ENCODE measurements at places on chromosomes 3 and 15.

DNA sequence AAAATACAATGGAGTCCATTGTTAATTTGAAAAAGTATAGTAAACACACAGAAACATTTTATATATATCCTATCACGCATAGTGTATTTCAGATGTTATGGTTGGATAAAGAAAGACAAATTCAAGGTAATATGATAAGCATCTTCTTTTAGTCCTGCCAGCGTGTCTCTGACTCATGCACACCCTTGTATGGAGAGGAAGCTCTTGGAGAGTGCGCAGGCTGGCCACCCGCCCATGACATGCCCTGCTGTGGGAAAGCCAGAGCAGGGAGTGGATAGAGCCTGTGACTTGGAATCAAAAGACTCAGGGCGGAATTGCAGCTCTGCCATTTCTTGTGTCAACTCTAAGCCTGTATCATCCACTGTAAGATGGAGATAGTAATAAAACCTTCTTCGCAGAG is 23.0 kb upstream of the COPG1 start:
- no peak for DNase-seq

- no peak for DNase-seq
These were observed 189.2 kb downstream of the MEX3B start for GRCh38 chr15:81856634-81857026.

DNA sequence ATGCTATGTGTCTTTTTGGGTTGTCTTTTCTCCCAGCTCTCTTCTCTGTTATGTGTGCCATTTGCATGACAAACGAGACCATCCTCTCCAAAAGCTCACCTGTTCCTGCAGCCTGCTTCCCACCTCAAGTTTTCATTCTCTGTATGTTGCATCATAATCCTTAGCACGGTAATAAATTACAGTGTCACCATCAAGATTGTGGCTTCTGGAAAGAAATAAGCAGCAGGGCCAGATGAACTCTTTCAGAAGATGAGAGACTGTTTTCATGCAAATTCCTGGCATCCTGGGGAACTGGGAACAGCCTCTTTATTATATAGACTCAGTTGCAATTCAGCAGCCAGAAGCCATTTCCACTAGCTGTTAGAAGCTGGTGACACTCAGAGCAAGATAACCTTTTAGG is 436.7 kb downstream of the EPHB1 start:
- no peak for DNase-seq

- no peak for DNase-seq
These were observed 17.9 kb downstream of the ACSBG1 start for GRCh38 chr15:78216276-78217104.

- no peak for DNase-seq
These were observed 117.2 kb upstream of the LRIG1 start for GRCh38 chr3:66618066-66618465.

DNA sequence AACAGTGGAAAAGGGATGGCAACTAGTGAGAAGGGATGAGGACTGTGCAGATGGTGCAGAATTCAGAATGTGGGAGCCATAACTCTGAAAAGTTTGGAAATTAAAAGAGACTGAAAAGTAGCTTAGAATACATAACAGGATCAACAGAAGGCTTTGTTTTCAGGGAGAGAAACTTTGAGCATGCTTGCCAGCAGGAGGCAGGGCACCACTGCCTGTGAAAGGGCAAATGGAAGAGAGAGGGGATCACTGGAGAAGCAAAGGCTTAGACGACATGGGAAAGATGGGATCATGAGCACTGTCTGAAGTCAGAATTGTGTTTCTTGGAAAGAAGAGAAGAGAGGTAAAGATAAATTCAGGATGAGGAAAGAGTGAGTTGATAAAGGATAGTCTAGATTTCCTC is 99.6 kb downstream of the ABI3BP start:
- DNase-seq, result no peak

GRCh38 chr3:1404270-1404962 is 311.6 kb downstream of the CNTN6 start:
- DNase-seq, result no peak

DNA sequence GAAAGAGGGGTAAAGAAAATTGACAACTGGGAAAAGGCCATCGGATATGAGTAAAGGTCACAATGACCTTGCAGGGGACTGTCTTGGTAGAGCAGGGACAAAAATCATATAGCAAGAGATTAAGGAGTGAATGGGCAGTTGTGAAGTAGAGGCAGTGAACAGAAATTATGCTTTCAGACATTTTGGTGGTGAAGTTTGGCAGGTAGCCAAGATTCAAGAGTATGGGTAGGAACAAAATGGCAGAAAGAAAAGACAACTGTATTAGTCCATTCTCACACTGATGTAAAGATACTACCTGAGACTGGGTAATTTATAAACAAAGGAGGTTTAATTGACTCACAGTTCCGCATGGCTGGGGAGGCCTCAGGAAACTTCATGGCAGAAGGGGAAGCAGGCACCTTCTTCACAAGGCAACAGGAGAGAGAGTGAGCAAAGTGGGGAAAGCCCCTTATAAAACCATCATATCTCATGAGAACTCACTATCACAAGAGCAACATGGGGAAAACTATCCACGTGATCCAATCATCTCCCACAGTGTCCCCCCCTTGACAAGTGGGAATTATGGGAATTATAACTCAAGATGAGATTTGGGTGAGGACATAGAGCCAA is 84.0 kb downstream of the CGNL1 start:
- DNase-seq, result no peak

All from activated CD8-positive, alpha-beta memory T cell treated with anti-CD3 and anti-CD28 coated beads for 1 hour (primary cell).